NCI-H2081 treated with DMSO at 0.1 percent for 48 hours (cell line): ENCODE measurements at places on chromosomes 16 and 17.

GRCh38 chr16:87942680-87943079 lies 6.4 kb upstream of the CA5A start:
- DNase-seq, result no peak

DNA sequence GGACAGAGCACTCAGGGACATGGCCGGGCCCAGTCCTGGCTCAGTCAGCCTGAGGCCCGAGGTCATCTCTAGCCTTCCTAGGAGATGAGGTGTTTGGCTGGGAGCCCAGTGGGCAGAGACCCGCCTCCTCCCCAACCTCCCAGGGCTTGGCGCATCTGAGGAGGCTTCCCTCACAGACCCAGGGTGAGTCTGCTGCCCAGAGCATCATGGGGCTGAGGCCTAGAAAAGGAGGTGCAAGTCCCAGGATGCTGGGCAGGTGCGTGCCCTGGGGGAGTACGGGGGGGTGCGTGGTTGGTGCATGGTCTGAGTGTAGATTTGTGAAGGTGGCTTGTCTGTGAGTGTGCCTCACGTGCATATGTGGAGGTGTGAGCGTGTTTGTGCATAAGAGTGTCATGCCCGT lies 4.7 kb downstream of the PDE6G start:
- DNase-seq, result no peak

GRCh38 chr16:67415872-67416793 lies at the start of gene ZDHHC1:
TSS of gene ZDHHC1 (minus strand) at chr16:67416477. CDS start at chr16:67407775, 8,702 bp downstream.
- no peak for DNase-seq

DNA sequence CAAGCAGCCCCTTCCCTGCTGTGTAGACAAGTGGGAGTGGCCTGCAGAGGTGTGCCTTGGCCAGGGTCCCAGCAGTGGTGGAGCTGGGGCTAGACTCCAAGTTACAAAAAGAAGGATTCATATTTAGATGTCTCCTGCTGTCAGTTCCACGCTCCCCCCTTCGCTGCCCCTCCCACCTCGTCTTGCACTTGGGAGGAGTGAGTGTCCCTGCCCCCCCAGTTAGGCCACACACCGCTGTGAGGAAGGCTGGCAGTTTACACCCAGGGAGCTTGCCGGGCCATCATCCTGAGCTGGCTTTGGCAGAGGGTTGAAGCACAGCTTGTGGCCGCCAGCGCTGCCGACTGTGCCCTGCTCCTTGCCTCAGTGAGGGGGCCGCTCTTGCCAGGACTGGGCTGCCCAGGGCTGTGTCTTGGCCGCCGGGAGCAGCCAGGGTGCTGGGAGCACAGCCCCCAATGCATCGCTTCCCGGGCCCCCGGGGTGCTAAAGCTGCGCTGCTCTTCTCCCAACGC lies 44.3 kb downstream of the ELAC2 start:
- no peak for DNase-seq

DNA sequence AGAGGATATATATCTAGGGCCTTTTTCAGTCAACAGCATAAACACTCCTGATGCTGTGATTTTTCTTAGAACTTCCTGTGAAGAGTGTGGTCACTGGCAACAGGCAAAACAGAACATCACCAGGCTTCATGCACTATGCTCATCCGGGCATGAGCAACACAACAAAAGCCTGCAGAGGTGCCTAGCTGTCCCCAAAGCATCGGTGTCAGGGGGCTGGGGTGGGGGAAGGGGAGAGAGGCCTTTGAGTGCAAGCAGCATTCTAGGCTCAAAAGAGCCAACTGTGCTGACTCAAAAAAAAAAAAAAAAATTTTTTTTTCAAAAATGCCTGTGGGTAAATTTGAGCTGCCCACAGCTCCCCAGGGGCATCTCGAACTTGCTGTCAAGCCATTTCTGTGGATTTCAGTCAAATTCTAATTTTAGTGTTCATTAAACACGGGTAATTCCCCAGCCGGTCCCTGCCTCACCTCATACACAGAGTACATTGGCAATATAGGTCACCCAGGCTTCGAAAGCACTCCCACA lies 194.6 kb upstream of the DYNLRB2 start:
- no peak for DNase-seq

DNA sequence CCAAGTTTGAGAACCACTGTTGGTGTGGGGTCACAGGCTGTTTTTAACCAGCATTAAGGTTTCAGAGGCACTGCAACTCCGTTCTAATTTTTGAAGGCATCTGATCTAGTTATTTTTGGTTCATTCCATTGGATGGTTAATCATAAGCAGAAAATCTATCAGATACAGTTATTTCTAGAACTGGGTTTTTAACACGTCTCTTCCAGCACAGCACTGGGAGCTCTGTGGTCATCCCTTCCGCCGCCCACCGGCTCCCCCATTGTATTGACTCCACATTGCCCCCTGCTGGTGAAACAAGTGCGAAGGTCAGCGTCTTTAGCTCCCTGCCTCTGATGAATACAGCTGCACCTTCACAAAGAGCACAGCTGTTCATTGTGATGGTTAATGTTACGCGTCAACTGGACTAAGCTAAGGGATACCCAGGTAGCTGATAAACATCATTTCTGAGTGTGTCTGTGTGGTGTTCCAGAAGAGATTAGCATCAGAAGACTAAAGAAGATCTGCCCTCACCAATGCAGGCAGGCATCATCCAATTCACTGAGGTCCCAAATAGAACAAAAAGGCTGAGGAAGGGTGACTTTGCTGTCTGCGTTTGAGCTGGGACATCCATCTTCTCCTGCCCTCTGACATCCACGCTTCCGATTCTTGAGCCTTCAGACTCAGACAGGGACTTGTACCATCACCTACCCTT lies 8.5 kb downstream of the CCL18 start:
- no peak for DNase-seq

DNA sequence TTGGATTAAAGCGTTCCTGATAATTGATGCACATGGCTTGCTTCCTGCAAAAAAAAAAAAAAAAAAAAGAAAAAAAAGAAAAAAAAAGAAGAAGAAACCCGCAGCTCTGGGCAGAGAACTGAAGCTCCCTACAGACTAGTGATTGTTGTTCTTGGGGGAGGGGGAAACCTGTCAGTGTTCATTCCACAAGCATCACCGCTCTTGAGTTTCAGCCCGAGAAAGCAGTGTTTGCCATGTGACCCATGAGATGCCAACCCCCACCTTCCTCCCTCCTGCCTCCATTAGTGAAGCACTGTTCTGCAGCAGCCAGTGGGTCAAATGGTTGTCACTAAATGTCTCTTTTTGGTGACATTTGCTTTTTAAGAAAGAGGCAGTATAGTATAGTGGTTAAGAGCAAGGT lies 1.7 kb downstream of the USP43 start:
- no peak for DNase-seq

GRCh38 chr17:8382880-8383142 lies 182 bp downstream of the RPL26 start:
- no peak for DNase-seq

DNA sequence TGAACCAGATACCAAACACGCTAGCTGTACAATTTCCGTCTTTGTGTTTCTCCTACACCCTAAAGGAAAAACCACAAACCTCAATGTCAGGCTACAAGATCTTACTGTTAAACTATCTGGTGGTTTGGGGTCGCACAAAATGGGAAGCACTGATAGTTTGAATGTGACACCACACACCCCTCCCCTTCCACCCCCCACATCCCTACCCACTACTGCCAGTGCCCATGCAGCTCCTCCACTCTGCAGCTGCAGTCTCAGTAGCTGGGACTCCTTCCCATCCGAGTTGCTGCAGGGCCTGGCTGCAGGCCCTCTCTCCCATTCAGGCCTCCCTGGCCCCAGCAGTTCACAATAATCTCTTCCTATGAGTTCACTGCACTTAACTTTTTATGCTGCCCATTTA lies 18.4 kb downstream of the TRAP1 start:
- DNase-seq, result no peak

DNA sequence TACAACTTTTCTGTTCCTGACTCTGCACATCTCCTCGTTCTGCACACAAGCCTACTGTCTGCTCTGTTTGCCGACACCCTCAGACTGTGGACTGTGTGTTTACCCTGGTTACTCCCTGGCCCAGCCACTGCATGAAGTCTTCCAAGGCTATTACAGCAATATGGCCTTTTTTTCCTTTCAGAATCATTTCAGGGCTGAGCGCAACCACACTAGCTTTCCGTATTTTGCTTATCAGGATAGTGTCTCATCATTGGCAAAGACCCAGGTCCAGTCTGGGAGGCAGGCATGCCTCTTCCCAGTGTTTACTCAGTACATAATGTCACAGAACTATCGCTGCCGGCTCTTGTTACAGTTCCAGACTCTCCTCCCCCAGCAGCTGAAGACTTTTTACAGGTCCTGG lies 10.1 kb downstream of the DNAH9 start:
- DNase-seq, result no peak
